Activated naive CD4-positive, alpha-beta T cell treated with anti-CD3 and anti-CD28 coated beads, Interleukin-2, amount 10 ng/mL, durations not matched to agents 5 hours and 36 hours (primary cell): ENCODE measurements at places on chromosomes 12 and 14. TPM values are rescaled to one million over a fixed set of nuclear protein-coding genes. Genes with fewer than 3 reads are reported as not detected.

KRT6C gene
- total RNA-seq = not detected

GPR135 gene
- total RNA-seq = 0.89 TPM

KRT79 gene
- not detected for total RNA-seq

NPAS3 gene
- not detected for total RNA-seq

FAM216A gene
- 19.8 TPM for total RNA-seq

RERG gene
- not detected for total RNA-seq

INSM2 gene
- not detected for total RNA-seq

ZNF410 gene
- total RNA-seq = 45.0 TPM

PMEL gene
- total RNA-seq = not detected

SLC5A8 gene
- total RNA-seq = not detected

SRRM4 gene
- not detected for total RNA-seq

OR4E2 gene
- not detected for total RNA-seq

DAO gene
- not detected for total RNA-seq

DDX11 gene
- 130 TPM for total RNA-seq

SPIC gene
- not detected for total RNA-seq

KRT73 gene
- total RNA-seq = 4.5 TPM

KRT71 gene
- total RNA-seq = not detected

DLK1 gene
- total RNA-seq = not detected

GXYLT1 gene
- 7.3 TPM for total RNA-seq

SNAPC1 gene
- total RNA-seq = 5.5 TPM

LMNTD1 gene
- total RNA-seq = not detected

TAS2R7 gene
- not detected for total RNA-seq

ETFBKMT gene
- total RNA-seq = 1.1 TPM
